ENCODE measurements at places on chromosomes 3 and 15.

DNA sequence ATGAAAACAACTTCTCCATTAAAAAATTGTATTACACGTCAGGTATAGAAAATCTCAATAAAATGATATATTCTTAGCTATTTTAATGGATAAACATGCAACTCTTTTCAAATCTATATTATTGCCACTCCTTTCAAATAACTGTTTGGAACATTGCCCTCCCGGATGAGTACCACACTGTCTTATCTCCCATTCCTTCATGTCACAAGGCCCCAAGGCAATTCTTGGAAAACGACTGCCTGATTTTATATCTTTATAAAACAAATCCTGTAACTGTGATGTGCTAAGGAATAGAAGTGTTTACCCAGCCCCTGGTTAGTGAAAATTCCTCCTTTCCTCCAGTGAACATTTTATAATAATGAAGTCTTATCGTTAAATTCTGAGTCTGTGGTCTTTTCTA lies 6.2 kb upstream of the ZNF619 start:
- no peak for DNase-seq

GRCh38 chr3:136343873-136344555 lies 93.9 kb downstream of the PCCB start:
- peak; percentile 33 for DNase-seq

- no peak for DNase-seq
Measured at GRCh38 chr3:72082776-72083462, 298.0 kb upstream of the PROK2 start.

DNA sequence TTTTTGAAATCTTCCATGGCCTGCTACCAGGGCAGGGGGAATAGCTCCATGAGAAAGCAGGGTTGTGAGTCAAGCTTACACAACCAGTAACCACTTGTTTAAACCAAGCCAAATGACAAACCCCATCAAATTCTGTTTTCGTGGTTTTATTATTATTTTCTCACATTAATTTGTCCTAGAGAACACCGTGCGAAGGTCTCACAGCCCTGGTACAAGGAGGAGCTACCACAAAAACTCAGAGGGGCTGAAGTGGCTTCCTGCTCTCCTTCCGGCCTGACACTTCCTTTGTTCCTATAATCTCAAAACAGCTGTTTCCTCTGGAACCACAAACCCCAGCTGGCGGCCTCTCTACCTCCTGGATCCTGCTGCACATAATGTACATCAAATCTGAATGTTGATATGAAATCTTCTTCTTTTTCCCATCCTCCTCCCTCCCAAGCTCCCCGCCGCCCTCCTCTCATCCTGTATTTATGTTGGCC lies 375.9 kb downstream of the MCTP2 start:
- peak; percentile 67 for DNase-seq

DNA sequence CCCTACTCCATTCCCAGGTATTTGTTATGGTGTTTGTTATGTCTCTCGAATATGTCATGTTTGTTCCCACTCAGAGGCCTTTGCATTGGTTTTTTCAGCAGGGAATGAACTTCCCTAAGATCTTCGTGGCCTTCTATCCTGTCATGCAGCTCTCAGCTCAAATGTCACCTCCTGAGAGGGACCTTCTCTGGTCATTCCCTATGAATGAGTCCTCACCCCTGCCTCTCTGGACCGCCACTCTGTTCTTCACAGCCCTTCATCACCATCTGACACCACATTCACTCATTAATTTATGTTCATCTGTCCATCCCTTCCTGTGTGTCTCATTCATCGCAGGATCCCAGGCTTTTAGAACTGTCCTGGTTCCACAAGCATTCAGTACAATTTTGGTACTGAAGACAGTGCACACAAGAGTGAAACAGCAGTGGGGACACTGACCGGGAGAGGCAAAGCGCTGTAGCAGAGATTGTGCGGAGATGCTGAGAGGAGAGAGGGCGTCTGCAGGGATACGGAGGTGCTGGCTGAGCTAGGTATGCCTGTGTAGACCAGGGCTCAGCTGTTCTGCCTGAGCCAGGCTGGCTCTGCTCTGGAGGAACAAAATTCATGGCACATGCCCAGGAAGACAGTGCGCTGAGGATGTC lies 132.3 kb downstream of the CHCHD6 start:
- DNase-seq, result no peak

DNA sequence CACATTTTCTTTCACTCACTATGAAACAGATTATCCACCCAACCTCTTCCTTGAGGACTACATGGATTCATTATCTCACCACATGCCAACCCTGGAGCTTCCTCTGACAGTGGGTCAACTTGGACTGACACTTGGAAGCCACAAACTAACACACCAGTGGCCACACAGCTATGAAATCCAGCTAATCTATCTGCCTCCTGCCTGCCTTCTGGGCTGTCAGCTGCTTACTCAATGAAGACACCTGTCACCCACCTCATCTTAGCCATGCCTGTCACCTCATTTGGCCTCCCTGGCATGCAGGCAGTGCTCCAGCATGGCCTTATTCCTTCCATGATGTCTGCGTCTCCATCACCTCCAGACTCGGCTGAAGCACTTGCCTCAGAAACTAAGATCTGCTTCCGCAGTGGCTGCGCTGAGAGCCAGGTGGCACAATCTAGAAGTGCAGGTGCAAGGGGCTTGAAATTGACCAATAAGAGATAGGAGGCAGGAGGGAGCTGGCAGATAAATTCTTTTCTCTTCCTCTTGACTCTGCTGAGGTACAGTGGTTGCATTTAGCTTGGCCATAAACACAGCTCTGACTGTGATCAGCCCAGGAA lies 105.2 kb upstream of the RNF7 start:
- DNase-seq, result no peak

DNA sequence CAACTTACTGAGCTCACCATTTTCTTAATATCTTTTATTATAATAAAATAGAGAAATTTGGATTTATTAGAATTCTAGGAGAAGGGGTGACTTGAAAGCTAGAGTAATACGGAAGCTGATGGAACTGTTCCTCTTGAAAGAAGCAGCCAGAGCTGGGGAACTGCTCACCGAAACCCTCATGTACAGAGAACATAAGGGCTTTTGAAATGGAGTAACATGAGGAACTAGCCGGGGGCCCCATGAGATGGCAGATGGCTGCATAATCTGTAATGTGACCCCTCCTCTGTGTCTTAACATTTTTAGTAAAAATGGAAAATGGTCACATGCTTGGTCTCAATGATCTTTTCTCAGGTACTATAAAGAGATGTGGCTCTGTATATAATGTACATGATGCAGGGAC lies 15.7 kb upstream of the DYNC1LI1 start:
- DNase-seq, result no peak

GRCh38 chr3:191047930-191048329 lies 151.1 kb upstream of the OSTN start:
- DNase-seq, result no peak

GRCh38 chr15:84950570-84951111 lies 31.0 kb upstream of the PDE8A start:
- DNase-seq, result no peak

DNA sequence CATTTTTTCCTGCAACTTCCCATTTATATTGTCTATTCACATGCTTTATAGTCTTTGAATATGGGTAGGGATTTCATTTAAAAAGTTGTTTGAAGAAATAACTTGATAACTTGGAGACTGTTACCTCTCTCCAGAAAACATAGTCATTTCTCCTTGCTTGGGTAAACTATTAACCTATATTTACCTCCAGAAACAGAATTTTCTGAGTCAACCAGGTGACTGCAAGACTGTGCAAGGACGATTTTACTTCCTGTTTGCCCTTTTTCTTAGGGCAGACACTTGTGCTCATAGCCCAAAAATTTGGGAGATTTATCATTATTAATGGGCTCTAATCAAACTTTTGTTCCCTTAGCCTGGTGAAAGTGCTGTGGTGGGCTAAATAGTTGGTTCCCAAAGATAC lies 14.3 kb upstream of the MOBP start:
- DNase-seq, result no peak

DNA sequence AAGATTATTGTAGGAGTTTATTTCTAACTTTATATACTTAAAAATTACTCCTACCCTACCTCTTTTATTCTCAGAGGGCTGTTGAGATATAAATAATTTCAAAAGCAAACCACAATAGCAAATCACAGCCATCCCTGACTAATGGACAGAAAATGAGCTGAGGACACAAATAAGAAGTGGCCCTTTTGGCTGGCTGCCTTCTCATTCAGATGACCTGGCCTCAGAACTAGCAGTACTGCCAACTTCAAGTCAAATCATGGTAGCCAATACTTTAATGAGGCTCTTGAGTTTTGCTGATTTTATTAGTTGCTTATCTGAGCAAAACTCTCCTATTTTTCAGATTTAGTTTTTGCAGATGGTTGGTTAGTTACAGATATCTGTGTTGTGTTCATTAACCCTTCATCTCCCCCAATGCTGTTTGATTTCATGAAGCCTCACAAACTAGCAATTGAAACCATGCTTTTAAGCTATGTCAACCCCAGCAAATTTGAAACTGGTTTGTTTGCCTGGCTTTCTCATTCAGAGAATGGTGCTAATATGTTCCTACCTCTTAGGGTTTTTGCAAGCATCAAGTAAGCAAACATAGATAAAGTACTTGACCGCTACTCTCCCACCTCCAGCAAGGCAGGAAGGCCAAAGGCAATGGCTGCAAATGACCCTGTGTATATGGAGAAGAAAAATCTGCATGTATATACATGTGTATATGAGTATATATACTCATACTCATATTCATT lies 73.4 kb upstream of the HACD2 start:
- DNase-seq, result no peak

- no peak for DNase-seq
Measured at GRCh38 chr3:1954632-1955031, 144.0 kb upstream of the CNTN4 start.

- no peak for DNase-seq
Measured at GRCh38 chr15:81334768-81335435, 11.0 kb upstream of the STARD5 start.

GRCh38 chr3:156776871-156777270 lies 49.3 kb upstream of the LEKR1 start:
- no peak for DNase-seq

DNA sequence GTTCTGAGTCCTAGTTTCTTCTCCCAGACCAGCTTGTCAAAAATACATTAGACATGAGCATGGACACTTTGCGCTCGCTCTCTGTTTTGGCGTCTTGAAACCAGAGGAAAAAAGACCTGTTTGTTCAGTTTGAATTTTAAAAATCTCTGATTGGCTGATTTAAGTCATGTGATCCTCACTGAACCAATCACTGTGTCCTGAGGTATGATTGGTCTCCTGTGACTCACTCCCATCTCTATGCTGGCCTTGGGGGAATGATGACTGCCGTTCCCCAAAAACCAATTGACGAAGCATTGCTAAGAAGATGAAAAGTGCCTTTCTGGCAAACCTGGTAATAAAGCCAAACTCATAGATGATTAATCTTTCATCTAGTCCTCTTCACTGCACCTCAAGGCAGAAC lies 256.5 kb downstream of the IL5RA start:
- DNase-seq, result no peak

DNA sequence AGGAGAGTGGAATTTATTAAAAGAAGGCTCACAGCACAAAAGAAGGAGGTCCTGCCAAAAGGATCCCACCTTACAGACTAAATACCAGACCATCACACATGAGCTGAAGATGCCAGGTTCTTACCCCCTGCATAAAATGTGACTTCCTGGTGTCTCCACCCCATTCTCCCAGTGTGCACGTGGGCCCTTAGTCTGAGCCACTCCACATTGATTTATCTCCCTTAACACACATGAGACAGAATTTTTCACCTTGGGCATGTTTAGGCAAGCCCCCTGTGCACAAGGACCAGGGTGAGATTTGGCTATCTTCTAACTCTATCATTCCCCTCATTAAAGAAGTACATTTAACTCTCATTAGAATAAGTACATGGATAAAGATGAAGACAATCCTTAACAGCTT lies 916.7 kb downstream of the PLOD2 start:
- DNase-seq, result no peak

All from femur (tissue), 1 donor.